Stimulated activated CD8-positive, alpha-beta memory T cell treated with anti-CD3 and anti-CD28 coated beads, Interleukin-12 subunit alpha, Interleukin-12 subunit beta, amount 100 ng/mL, for 4 hours (primary cell): ENCODE measurements at places on chromosomes 11 and 22.
A peak's percentile ranks its signal among the peaks of the same experiment; 100 is the strongest.

DNA sequence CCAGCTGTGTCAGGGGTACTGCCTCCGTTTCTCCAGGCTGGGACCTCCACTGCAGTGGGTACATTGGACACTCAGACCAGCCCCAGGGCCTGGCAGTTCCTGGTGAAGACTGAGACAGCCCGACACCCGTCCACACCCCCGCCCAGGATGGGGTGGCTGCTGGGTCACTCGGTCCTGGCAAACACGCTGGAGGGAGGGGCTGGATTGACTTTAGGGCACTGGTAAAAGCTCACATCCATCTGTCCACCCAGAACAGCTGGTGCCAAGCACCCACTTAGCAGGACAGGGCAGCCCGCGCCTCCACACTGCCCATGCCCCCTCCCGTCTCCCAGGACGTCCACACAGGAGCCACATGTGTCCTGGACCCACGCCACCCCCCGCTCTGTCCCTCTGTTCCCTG is 10.7 kb upstream of the TBX1 start:
- DNase-seq: no peak

GRCh38 chr11:118621784-118622375 is 14.5 kb downstream of the PHLDB1 start:
- DNase-seq: no peak

GRCh38 chr22:19307872-19308271 is 16.4 kb upstream of the CLTCL1 start:
- DNase-seq: no peak

DNA sequence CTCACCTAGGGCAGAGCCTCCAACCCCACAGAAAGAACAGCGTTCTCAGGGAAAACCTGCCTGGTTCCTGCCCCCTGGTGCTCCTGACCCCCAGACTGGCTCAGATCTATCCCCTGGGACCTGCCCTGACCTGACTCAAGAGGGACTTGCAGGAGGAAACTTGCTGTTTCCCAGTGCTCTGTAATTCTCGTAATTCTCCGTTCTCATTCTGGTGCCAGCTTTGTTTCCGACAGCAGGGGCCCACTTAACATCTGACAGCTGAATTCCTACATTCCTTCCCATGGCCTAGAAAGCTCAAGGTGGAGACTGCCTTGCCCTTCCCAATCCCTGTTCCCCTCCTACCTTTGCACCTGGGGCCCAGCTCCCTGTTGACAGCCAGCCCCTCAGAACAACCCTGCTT is 12.5 kb upstream of the CSF2RB start:
- no peak for DNase-seq

DNA sequence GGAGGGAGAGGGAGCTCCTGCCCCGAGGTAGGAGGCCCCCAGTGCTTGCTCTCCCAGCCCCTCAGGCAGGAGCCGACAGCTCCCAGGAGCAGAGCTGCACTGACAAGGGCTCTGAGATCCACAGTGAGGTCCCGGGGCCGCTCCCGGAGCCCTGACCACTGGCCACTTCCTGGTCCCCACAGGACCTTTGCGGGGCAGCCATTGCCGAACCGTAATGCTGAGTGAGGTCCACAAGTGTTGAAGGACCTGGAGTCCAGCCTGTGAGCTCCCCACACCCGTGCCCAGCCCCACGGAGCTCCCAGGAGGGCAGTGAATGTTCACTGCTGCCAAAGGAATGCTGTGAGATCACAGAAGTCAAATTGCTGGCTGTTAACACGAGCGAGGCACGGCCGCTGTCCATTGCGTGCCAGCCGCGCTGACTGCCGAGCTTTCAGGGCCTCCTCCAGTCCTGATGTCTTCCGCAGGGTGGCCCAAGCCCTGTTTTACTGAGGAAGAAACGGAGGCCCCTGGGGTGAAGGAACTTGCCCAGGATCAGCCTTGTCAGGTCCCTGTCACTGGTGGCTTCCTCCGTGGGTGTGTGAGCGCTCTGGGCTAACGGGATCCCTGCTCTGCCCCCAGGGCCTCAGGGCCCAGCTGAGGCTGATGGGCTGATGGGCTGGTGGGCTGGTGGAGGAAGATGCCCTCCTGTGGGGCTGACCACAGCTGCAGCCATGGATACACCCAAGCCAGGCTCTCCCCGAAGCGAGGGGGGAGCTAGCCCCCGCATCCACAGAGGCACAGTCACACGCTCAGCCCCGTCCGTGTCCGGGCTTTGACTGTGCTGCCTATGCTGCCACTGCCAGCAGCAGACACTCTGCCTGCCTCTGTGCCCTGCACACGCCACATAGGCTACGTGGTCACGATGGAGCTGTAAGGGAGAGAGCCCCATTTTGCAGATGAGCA is 70.8 kb downstream of the WNT7B start:
- DNase-seq: no peak

DNA sequence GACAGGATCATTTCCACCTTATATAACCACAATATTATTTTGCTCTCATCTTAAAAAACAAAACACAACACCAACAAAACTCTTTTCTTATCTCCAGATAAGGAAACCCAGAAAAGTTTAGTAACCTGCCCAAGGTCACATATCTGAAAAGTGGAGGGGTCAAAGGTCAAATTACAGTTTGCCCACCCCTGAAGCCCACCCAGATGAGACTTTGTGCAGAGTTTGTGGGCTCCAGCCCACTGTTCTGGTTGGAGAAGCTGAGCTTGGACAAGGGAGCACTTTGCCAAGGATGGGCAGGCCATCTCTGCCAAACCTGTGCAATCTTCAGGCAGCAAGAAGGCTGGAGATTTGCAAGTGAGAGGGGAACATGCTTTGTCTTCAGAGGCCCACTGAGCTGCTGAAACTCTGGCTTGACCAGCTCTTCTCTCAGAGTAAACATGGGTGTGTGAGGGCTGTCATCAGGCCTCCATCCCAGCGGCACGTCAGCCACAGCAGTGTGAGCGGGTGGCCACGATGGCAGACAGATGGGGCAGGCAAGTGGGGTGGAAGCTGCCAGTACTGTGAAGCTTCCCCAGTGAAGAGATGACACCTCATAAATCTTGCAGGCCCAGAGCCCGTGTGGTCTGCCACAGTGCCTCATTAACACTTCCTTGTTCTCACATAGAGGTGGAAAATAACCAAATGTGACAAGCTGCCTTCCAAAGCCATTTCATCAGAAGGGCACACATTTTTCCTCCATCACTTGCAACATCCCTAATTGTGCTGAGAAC is 111.8 kb downstream of the CCDC81 start:
- DNase-seq: peak; percentile 19

DNA sequence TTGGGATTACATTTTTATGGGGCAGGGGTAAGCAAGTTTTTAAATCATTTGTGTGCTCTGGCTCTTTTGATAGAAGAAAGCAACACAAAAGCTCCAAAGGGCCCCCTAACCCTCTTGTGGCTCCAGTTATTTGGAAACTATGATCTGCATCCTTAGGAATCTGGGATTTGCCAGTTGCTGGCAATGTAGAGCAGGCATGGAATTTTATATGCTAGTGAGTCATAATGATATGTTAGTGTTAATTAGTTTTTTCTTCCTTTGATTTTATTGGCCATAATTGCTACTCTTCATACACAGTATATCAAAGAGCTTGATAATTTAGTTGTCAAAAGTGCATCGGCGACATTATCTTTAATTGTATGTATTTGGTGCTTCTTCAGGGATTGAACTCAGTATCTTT is 10.1 kb downstream of the RAG1 start:
- DNase-seq: no peak

- no peak for DNase-seq
These were observed 5.0 kb downstream of the SLC5A1 start for GRCh38 chr22:32048069-32048468.

- DNase-seq: no peak
These were observed 65.3 kb upstream of the SLC22A12 start for GRCh38 chr11:64525711-64526110.

DNA sequence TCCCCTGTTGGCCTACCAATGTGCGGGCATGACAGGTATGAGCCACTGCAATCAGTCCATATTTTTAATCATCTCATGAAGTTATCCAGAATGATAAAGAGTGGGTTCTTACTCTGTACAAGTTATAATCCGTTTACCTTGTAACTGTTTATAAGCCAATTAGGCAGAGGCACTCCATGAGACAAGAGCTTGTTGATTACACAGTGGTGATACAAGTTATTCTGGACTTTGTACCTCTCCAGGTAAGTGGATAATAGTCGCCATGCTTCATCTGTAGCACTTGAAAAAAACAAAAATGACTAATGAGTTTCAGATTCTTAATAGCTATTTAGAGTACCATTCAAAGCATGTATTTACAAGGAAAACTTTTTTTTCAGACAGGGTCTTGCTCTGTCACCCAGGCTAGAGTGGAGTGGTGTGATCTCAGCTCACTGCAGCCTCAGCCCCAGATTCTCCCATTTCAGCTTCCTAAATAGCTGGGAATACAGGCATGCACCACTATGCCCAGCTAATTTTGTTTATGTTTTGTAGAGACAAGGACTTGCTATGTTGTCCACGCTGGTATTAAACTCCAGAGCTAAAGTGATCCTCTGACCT is 17.7 kb upstream of the FNBP4 start:
- no peak for DNase-seq

DNA sequence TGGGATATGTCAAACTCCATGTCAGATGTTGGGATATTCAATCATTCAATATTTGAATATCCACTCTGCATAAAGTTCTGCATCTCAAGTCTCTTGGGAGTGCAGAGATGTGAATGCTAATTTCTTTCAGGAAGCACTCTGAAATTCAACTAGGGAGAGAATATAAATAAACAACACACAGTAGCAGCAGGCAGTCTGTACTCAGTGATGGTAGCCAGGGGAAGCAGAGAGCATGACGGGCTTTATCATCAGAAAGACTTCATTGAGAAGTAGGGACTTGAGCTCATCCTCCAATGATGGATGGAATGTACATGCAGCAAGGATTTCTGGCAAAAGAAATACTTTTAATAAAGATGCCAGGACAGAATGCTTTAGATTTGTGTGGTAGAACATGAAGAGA is 9.8 kb upstream of the TEAD1 start:
- no peak for DNase-seq

DNA sequence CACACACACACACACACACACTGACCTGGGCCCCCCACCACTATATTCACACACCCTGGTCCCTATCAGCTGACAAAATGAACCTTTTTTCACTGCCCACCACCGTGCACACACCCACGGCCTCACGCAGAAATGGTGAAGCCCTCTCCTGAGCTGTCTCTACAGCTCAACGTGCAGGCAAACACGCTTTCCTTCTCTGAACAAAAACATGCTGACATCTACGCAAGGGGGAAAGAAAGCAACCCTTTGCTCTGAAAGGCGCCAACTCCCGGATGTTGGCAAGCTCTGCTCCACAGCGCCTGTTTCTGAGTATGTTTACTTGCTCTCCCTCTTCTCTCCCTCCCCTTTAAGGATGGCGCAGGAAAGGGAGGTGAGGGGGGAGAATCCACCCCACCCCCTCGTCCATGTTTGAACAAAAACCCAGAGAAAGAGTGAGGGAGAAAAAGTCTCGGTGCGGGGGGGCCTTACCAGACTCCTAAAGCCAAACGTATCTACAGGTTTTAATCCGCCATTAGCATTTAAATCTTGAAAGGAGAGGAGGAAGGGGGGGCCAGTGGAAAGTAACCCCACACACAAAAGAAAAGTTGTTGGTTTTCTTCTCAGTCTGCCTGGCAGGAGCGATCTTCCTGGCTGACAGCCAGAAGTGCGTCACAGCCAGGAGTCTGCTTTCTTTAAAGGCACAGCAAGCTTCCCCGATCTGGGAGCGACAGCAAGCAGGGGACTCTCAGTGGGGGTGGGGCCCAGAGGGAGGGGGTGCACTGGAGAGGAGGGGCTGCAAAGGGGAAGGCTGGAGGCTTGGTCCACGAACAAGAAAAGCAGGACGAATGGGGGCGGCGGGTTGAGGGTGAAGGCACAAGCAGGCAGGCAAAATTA is 39.6 kb downstream of the NUMA1 start:
- DNase-seq: peak; percentile 51
